ENCODE measurements at places on chromosomes 2 and 18. TPM values are rescaled to one million over a fixed set of nuclear protein-coding genes. Genes with fewer than 3 reads are reported as not detected.

GRCh38 chr2:59734743-59735142, 818.7 kb downstream of the BCL11A start:
- H3K36me3 ChIP-seq = no peaks in the 10 kb centered on the region
- H3K4me1 ChIP-seq = no peaks in the 10 kb centered on the region
- no peak overlapping the region for H3K4me3 ChIP-seq
- H3K27ac ChIP-seq = no peak overlapping the region

- H3K4me3 ChIP-seq = no peak overlapping the region
- peaks cover 4% of the 10 kb centered on the region for H3K4me1 ChIP-seq
- no peaks in the 10 kb centered on the region for H3K27me3 ChIP-seq
- DNase-seq = no peak
Observed at GRCh38 chr18:58558471-58558870, 70.4 kb downstream of the ALPK2 start.

- no peaks in the 10 kb centered on the region for H3K36me3 ChIP-seq
- no peaks in the 10 kb centered on the region for H3K27me3 ChIP-seq
- H3K4me3 ChIP-seq = no peak overlapping the region
- DNase-seq = no peak
- H3K4me1 ChIP-seq = peaks cover 11% of the 10 kb centered on the region
Observed at GRCh38 chr2:64792300-64792699, 138.6 kb upstream of the SERTAD2 start.

- no peak overlapping the region for H3K27ac ChIP-seq
- no peaks in the 10 kb centered on the region for H3K36me3 ChIP-seq
- H3K4me1 ChIP-seq = peaks cover 8% of the 10 kb centered on the region
Observed at GRCh38 chr2:219486380-219486959, 12.2 kb upstream of the GMPPA start.

DNA sequence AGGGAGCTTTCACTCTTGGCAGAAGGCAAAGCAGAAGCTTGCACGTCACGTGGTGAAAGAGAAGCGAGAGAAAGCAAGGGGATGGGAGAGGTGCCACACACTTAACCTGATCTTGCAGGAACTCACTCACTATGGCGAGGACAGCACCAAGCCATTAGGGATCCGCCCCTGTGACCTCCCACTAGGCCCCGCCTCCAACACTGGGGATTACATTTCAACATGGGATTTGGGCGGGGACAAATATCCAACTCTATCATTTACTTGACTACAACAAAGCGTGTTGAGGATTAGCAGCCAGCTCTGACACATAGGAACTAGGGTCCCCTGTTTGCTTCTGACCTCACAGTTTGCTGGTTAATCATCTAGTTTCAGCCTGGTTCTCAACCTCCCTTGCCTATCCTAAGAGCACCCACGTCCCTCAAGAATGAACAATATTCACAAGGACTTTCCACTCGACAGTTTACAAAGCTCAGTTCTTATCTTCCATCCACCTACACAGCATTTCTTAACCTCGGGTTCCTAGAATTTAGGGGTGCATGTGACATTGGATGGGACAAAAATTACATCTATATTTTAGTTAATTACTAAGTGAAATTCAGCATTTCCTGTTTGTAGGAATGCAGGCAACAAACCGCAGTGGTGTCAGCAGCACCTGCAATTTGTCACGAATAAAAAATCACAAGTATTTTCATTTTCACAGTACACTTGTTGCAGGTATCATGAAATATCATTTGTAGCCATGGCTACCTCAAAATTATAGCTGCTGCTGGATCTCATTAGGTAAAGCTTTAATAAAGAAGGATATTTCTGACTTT, 36.0 kb downstream of the LBH start:
- H3K4me3 ChIP-seq = no peak overlapping the region
- H3K36me3 ChIP-seq = no peaks in the 10 kb centered on the region
- H3K27ac ChIP-seq = no peak overlapping the region

- H3K4me3 ChIP-seq = no peak overlapping the region
- peaks cover 11% of the 10 kb centered on the region for H3K36me3 ChIP-seq
- H3K27ac ChIP-seq = no peak overlapping the region
Observed at GRCh38 chr2:69589973-69590652, 53.4 kb downstream of the AAK1 start.

DNA sequence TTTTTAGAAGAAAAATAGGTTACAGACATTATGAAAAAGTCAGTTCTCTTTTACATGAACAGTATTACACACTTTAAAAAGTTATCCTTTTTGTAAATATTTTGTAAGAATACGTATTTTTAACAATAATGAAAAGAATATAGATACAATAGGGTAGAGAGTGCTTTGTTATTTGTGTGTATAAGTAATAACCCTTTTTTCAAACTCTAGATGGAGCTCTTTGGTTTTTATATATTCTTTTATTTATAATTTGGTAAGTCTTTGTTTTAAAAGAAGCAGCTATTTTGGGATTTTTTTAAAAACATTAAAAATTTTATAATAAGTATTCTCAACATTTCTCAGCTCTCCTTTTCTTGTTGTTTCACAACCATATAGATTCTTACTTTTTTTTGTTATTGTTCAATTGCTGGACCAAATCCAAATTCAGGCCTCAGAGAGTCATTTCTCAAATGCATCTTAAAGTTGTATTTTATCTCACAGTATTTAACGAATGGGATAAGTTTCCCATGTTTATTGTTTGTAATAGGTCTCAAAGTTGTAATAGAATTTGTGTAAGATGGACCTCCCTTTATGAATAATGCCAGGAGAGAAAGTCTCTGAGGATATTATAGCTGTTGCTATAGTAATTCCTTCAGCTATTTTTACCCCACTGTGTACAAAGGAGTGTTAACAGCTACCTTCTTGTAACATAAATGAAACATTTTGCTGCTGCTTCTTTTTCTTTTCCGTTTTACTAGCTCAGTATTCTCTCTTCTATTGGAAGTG, 46.4 kb downstream of the ACYP2 start:
- no peak overlapping the region for H3K27ac ChIP-seq
- no peaks in the 10 kb centered on the region for H3K36me3 ChIP-seq
- DNase-seq = no peak
- H3K4me3 ChIP-seq = no peak overlapping the region
- 0 out of 2 replicates have a peak, but pooled peaks cover 3% of the 10 kb centered on the region for H3K4me1 ChIP-seq

- H3K4me1 ChIP-seq = peaks cover 13% of the 10 kb centered on the region
- no peak for DNase-seq
- H3K36me3 ChIP-seq = no peaks in the 10 kb centered on the region
- H3K27me3 ChIP-seq = no peaks in the 10 kb centered on the region
- H3K4me3 ChIP-seq = no peak overlapping the region
Observed at GRCh38 chr18:75033516-75033915, 175.4 kb downstream of the PTGR3 start.

The LMAN1 gene
- 158 TPM for total RNA-seq

The PID1 gene
- total RNA-seq = 2.1 TPM

The MBD5 gene
- total RNA-seq = 6.5 TPM

All from SJSA1 (cell line).